Anterior cingulate cortex (tissue), 58 donors: ENCODE measurements at places on chromosomes 11 and 22.

DNA sequence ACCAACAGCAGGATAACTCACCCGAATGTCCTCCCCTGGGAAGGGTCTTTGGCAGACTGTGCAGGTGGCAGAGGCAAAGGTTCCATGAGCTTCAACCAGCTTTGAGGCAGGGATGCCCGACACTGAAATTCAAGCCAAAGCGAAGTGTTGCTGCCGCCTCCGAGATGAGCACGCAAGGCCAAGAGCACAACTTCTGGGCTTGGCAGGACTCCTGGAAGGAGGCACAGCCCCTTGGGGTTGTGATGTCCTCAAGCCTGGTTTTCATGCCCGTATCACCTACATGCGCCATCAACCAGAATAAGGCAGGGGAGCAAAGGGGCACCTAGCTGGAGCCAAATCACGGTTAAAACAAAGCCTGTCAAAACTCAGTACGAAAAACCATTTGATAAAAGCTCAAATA is 5.7 kb downstream of the SIRT3 start:
- no peak for DNase-seq

GRCh38 chr11:113251281-113251680 is 63.1 kb upstream of the TTC12 start:
- no peak for DNase-seq

DNA sequence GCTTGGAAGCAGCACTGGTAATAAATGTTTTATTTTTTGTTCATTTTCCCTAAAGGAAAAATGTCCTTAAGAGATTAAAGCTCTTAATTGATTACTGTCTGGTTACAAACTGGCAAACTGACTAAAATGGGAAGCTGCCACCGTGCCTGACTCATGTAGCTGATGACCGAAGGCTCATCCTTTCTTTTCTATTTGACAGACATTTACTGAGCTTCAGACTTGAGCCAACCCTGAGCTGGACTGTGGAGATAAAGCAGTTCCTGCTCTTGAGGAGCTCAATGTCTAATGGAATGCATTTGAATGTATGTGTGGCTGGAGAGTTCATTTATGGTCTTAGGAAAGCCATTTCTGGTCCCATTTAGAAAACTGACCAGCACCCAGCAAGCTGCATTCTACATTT is 91.3 kb downstream of the RNF169 start:
- no peak for DNase-seq

- no peak for DNase-seq
Observed at GRCh38 chr11:12702999-12703453, 28.8 kb downstream of the TEAD1 start.

DNA sequence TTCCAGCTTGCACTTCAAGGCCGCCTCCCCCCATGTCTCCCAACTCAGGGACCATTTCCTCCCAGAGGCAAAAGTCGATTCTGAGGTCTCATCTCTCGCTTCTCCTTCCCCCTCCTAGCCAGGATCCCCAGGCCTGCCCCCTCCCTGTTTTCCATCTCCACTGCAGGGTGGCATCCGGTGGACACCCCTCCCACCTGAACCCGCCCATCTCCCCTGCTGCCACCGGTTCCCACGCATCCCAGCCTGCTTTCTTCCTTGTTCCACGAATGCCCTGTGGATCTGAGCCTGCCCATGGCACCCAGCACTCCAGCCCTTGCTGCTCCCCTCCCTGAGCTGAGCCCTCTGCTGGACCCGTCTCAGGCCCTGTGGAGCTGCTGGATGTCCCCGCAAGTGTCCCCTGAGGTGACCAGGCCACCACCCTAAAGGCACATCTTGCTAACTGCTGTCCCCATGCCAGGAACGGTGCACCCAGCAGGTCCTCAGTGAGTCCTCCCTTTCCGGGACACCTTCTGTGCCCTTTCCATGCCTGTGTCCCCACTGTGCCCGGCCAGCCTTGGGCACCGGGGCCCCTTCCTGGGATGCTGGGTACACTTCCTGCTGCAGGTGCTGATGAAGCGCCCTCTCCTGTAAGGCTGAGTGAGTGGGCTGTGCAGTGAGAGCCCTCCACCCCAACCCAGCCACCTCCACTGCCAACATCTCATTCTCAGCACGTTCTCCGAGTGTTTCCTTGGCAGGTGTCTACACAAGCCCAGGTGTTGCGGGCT is 936 bp downstream of the IL17REL start:
- DNase-seq: no peak
